ENCODE measurements at places on chromosomes 5 and 9.

- peak; percentile 51 for DNase-seq
Observed at GRCh38 chr9:134455934-134456755, 129.9 kb downstream of the RXRA start.

- DNase-seq: no peak
Observed at GRCh38 chr5:16673241-16674201, 56.7 kb upstream of the RETREG1 start.

- DNase-seq: no peak
Observed at GRCh38 chr9:22623236-22623635, 176.6 kb downstream of the DMRTA1 start.

GRCh38 chr5:952597-953271 lies 55.9 kb upstream of the NKD2 start:
- no peak for DNase-seq

DNA sequence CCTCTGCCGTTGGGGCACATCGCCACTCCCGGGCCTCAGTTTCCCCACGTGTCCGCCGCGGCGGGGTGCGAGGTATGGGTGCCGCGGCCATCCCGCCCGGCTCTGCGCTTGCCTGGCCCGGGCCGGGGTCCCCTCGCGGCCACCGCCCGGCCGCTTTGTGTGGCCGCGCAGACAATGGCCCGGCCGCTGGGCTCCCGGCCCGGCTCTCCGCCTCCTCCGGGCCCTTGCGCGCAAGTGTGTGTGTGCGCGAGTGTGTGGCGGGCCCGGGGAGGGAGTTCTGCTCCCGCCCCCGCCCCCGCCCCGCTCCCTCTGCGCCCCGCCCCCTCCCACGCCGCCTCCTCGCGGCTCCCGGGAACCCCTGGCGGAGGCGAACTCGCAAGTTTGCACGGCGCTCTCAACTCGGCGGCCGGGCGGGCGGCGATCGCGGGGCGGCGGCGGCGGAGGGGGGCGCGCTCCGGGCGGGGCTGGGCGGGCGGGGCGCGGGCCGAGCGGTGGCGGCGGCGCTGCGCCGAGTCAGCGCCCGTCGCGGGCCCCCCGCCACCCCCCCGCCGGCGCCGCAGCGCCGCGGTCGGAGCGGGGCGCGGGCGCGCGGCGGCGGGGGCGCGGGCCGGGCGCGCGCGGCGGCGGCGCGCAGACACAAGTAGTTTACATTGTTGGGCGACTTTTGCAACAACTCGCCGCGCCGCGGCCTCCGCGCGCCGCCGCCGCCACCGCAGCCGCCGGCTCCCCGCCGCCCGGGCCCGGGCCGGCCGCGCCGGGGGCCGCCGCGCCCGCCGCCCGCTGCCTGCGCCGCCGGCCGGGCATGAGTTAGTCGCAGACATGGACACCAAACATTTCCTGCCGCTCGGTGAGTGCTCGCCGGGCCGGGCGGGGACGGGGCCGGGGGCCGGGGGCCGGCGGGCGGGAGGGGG lies at the start of gene RXRA:
RXRA (plus strand) TSS at position 643 of the 911 bp plus-strand sequence; CDS start at position 820, 177 bp downstream.
- peak; percentile 60 for DNase-seq

- no peak for DNase-seq
Observed at GRCh38 chr9:86990290-86990689, 43.0 kb upstream of the GAS1 start.

- DNase-seq: no peak
Observed at GRCh38 chr5:91206734-91207133, 176.4 kb downstream of the ARRDC3 start.

- no peak for DNase-seq
Observed at GRCh38 chr5:1561402-1561929, 37.7 kb upstream of the LPCAT1 start.

- no peak for DNase-seq
Observed at GRCh38 chr5:26482810-26483375, 555.5 kb downstream of the CDH9 start.

DNA sequence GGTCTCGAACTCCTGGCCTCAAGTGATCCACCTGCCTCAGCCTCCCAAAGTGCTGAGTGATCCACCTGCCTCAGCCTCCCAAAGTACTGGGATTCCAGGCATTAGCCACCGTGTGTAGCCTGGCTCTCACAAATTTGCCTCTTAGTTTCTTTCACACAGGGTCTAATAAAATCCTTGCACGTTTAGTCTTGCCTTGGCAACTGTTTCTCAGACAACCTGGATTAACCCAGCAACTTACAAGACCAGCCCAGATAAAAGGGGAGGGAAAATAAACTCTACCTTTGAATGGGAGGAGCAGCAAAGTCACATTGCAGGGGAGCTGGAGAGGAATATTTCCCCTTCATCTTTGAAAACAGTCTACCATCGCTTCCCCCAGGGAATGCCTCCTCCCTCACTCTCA lies 29.3 kb upstream of the GNA14 start:
- no peak for DNase-seq

GRCh38 chr5:51622161-51622790 lies 239.0 kb downstream of the ISL1 start:
- DNase-seq: no peak

DNA sequence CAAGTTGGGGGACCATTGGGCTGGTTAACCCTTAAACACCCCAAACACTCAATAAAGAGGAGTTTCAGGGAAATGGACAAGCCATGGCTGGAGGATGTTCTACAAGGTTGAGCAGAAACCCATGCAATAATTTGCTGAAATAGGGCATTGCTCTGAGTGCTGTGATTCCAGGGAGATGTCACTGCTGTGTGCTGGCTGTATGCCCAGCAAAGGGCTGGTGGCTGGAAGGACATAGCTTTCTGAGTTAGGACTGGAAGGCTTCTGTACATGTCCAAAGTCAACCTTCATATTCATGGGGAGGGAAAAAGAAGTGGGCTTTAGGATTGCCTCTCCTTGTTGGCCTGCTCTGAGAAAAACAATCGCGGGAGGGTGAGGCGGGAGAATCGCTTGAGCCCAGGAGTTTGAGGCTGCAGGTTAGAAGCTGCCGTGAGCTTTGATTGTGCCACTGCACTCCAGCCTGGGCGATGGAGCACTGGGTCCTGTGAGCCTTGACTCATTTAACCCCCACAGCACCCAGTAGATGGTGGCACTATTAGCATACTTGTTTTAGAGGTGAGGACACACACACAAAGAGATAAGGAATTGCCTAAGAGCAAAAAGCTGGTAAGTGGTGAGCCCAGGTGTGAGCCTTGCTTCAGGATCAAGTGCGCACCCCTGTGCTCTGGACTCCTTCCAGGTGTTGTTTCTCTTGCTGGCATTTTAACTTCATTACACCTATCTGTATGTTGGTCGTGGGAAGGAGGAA lies 20.4 kb downstream of the IL12B start:
- no peak for DNase-seq

DNA sequence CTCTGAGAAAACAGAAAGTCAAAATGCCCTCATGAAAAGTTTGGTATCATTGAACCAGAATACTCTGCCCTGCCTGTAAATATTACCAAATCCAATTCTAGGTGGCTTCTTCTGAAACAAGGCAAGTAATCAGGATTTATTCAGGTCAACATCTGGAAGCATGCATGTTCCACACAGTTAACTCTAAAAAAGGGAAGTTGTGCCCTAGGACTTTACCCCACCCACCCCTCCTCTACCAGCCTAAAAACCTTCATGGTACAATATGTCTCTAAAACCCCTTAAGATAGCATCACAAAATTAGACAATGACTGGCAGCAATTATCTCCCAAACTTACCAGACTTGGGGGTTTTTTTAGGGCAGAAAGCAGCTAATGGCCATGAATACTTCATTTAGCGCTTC lies 414.8 kb upstream of the SLC30A5 start:
- no peak for DNase-seq

Measured in activated T-helper 9 cell treated with anti-CD3 and anti-CD28 coated beads, Interleukin-2, amount 50 U/mL, for 16 hours (primary cell).